ENCODE measurements at places on chromosomes 5 and 9. TPM values are rescaled to one million over a fixed set of nuclear protein-coding genes. Genes with fewer than 3 reads are reported as not detected.

GRCh38 chr9:127732444-127732843 lies 2.6 kb downstream of the TOR2A start:
- DNase-seq, result no peak

The ZNF883 gene
- 0.30 TPM for total RNA-seq

DNA sequence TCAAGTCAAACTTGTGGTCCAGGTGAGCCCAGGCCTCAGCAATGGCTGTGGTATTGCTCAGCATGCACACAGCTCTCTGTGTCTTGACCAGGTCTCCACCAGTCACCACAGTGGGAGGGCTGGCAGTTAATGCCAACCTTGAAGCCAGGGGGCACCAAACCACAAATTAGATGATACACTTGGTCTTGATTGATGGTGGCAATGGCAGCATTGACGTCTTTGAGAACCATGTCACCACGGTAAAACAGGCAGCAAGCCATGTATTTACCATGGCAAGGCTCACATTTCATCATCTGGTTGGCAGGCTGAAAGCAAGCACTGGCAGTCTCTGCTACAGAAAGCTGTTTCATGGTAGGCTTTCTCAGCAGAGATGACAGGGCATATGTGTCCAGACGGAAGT lies 40.0 kb downstream of the NIM1K start:
- DNase-seq, result no peak

DNA sequence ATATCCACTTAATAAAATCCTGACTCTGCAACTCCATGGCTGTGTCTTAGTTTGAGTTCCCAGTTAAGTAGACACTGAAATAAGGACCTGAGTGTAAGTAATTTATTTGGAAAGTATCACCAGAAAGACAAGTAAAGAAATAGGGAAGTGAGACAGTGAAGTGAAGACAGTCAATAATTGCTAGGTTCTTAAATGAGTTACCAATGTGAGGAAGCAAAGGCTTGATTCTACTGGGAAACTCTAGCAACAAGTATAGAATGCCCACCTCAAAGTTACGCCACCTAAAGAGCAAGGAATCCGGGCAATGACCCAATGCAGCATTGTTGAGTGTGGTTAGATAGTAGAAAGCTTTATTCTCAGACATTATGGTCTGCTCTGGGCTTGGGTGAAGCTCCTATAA lies 383.9 kb downstream of the TLR4 start:
- no peak for DNase-seq

The LCNL1 gene
- 1.0 TPM for total RNA-seq

GRCh38 chr9:133727277-133727875 lies 10.8 kb downstream of the SARDH start:
- DNase-seq, result peak; percentile 15

GRCh38 chr5:3058942-3059341 lies 307.5 kb upstream of the IRX2 start:
- no peak for DNase-seq

The PCDHGA8 gene
- not detected for total RNA-seq

The PDE8B gene
- total RNA-seq, result not detected

DNA sequence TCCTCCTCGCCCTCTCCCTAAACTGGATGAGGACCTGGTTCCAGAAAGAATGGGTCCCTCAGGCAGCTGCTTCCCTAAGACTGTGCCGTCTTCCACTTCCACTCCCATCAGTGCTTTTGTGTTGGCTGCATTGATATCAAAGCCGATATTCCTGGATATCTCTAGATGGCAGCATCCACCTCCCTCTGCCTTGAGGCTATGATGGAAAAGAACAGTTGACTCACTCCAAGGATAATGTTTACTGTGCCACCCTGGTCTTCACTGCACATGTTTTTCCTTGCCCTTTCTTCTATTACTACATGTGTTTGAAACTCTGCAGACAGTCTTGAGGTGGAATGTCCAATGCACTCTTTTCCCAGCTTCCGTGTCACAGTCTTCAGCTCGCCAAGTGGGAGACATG lies 211.6 kb downstream of the MAST4 start:
- DNase-seq, result no peak

DNA sequence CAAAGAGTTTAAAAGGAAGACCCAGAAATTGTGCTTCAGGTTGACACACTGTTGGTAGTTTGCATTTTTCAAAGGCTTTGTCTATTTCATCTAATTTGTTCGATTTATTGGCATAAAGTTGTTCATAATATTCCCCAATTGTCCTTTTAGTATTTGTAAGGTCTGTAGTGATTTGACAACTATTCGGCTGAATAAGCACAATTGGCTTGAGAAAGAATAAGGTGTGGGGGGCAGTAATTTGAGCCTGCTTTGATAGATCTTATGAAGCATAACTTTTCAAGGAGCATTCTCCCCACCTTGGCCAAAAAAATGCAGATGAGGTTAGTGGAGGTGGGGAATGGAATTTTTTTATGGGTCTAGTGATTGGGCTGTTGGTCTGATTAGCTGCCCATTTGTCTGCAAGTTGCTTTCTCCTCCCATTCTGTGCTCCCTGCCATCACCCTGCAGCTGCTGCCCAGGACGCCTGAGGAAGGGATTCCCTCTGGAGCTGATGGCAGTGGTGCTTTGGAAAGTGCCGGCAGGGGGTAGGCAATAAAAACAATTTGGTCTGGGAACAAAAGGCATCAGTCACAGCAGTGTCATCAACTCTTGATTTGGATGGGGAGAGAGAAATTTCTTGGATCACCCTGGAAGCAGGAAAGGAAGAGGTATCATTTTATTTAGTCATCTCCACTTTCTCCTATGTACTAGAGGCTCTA lies 26.6 kb downstream of the WNT8A start:
- no peak for DNase-seq

The TMEM215 gene
- total RNA-seq, result not detected

- no peak for DNase-seq
These were observed 45.2 kb upstream of the FCN2 start for GRCh38 chr9:134835448-134835847.

DNA sequence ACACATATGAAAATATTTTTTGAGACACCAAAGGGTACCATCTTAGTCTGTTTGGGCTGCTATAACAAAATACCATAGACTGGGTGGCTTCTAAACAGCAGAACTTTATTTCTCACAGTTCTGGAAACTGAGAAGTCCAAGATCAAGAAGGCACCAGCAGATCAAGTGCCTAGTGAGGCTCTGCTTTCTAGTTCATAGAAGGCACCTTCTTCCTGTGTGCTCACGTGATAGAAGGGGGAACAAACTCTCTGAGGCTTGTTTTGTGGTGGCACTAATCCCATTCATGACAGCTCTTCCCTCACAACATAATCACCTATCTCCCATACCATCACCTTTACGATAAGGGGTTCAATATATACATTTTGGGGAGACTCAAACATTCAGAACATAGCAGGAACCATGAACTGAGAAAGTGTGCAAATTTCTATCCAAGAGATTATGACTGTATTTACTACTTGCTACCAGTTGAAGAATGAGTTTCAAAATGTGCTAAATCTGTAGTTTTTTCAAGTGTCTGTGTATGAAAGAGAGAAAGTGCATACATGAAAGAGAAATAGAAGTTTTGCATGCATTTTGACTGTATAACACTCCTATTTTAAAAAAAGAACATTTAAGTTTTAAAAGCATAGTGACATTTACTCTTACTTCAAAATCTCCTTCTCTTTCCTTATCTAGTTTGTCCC lies 207.3 kb downstream of the PARP8 start:
- DNase-seq, result no peak

- peak; percentile 54 for DNase-seq
These were observed 73.8 kb upstream of the ITGA2 start for GRCh38 chr5:52915176-52915875.

The C9orf50 gene
- total RNA-seq, result not detected

DNA sequence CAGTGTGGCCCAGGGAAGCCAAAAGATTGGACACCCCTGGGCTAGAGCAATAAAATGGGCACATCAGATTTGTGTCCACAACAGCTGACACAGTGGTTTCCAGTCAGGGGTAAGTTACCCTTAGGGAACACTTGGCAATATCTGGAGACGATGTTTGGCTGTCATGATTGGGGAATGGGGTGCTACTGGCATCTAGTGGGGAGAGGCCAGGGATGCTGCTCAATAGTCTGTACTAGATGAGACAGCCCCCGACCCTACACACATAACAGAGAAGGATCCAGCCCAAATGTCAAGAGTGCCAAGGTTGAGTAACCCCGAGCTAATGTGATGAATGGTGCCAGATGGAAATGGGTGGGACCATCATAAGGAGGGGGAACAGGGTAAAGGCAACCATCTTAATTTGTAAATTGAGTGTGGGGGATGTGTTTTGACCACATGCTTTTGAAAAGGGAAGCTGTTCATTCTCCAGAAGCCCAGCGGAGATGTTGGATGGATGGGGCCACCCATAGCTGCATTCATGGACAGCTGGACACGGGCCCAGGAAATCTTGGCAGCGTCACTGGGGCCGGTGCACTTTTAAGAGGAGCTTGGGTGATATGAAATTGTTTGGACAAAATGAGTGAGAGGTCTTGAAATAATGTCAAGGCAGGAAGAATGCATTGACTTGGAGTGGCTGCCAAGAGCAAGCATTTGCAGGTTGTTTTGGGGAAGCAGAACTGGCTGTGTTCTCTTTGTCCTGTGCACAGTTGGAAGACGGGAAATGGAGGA lies 33.4 kb downstream of the SYK start:
- no peak for DNase-seq

DNA sequence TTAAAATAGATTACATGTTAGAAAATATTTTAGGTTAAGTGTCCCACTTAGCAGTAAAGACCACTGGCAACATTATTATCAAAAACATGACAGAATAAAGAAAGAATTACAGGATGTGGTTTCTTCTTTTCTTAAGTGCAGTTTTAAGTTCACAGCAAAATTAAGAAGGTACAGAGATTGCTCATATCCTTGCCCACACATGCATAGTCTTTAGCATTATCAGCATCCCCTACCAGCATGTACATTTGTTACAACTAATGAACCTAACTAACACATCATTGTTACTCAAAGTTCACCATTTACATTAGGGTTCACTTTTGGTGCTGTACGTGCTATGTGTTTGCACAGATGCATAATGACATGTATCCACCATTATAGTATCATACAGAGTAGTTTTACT lies 837.7 kb upstream of the CDH9 start:
- no peak for DNase-seq

The PRXL2C gene
- total RNA-seq, result 11.2 TPM

The ZDHHC11B gene
- not detected for total RNA-seq

- DNase-seq, result no peak
These were observed 43.1 kb upstream of the C6 start for GRCh38 chr5:41256400-41256799.

DNA sequence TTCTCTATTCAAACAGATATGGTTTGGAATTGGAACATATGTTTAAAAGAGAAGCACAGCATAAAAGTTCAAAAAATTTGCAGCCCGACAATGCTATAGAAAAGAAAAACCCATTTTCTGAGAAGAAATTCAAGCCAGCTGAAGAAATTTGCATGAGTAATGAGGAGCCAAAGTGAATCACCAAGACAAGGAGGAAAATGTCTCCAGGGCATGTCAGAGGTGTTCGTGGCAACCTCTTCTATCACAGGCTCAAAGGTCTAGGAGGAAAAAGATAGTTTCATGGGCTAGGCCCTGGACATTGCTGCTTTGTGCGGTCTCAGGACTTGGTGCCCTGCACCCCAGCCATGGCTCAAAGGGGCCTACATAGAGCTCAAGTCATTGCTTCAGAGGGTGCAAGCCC lies 134.8 kb upstream of the ADAMTS16 start:
- DNase-seq, result no peak

- no peak for DNase-seq
These were observed 110.9 kb upstream of the IL6ST start for GRCh38 chr5:56105511-56106291.

DNA sequence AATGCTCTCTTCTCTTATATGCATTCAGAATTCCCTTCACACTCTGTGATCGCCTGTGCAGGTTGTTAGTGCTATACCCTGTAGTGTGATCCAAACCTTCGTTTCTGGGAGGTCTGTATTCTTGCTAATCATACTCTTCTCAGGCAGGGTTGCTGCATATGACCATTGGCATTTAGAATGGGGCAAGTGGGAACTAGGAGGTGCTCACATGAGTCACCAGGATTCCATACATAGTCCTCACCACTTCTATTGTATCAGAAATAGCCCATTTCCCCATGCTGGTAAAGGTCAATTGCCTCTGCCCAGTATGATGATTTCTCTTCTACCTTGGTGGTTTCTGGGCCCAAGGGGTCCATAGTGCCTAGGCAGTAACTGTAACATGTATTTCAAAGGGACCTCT lies 443.5 kb upstream of the CDH6 start:
- no peak for DNase-seq
